ENCODE measurements at places on chromosomes 1 and 21. TPM values are rescaled to one million over a fixed set of nuclear protein-coding genes. Genes with fewer than 3 reads are reported as not detected.

Gene CLCA1
- 0.05 TPM for total RNA-seq

Gene NCF2
- total RNA-seq = 4.5 TPM

Gene ATP1A2
- total RNA-seq = 401 TPM

Gene XKR8
- 4.8 TPM for total RNA-seq

Gene CDCP2
- total RNA-seq = not detected

GRCh38 chr1:230423261-230423660 is 2.9 kb downstream of the PGBD5 start:
- no peak for DNase-seq
- H3K4me3 ChIP-seq = no peak overlapping the region
- H3K36me3 ChIP-seq = no peaks in the 10 kb centered on the region
- H3K27me3 ChIP-seq = peaks cover 74% of the 10 kb centered on the region
- peaks cover 21% of the 10 kb centered on the region for H3K4me1 ChIP-seq

- H3K36me3 ChIP-seq = no peaks in the 10 kb centered on the region
- no peak overlapping the region for H3K27ac ChIP-seq
- no peak for DNase-seq
- H3K4me3 ChIP-seq = no peak overlapping the region
Observed at GRCh38 chr1:101130673-101131072, 105.1 kb upstream of the DPH5 start.

GRCh38 chr1:240663169-240663879 is 51.4 kb upstream of the GREM2 start:
- H3K4me1 ChIP-seq = no peaks in the 10 kb centered on the region
- H3K36me3 ChIP-seq = no peaks in the 10 kb centered on the region
- DNase-seq = no peak
- H3K4me3 ChIP-seq = no peak overlapping the region

DNA sequence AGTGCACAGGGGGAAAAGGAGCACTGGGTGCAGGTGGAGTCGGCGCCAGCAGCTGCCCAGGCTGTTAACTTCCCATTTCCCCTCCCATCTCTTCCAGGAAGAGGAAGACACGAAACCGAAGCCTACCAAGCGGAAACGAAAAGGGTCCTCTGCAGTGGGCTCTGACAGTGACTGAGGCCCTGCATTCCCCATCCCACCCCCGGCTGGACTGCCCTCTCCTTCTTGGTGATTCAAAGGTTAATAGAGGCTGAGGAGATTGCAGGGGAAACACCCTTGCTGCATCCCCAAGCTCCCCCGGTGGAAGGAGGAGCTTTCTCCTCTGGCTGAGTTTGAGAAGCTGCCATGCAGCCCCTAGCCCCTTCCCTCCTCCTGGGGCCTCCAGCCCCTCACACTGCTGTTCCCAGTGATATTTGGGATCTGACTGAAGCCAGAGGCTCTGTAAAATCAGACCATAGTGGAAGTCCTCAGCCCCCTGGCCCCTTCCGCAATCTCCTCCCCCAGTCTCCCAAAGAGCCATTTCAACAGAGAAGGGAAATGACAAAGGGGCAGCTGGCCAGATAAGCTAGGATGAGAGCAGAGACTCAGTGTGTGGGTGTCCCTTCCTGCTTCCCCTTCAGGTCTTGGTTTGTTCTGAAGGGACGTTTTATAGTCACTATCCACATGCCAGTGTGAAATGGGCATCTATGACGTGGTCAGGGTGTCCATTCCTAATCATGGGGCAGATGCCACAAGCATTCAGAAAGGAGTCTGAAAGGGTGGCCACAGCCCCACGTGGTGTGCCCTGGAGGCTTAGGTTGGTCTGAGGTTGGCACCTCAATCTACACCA is 1.9 kb upstream of the SLC27A3 start:
- H3K4me3 ChIP-seq = peak overlapping the region; percentile 3
- peak overlapping the region; percentile 92 for H3K27ac ChIP-seq
- no peaks in the 10 kb centered on the region for H3K27me3 ChIP-seq
- H3K36me3 ChIP-seq = peaks cover 45% of the 10 kb centered on the region
- H3K4me1 ChIP-seq = peaks cover 97% of the 10 kb centered on the region
- no peak for DNase-seq

DNA sequence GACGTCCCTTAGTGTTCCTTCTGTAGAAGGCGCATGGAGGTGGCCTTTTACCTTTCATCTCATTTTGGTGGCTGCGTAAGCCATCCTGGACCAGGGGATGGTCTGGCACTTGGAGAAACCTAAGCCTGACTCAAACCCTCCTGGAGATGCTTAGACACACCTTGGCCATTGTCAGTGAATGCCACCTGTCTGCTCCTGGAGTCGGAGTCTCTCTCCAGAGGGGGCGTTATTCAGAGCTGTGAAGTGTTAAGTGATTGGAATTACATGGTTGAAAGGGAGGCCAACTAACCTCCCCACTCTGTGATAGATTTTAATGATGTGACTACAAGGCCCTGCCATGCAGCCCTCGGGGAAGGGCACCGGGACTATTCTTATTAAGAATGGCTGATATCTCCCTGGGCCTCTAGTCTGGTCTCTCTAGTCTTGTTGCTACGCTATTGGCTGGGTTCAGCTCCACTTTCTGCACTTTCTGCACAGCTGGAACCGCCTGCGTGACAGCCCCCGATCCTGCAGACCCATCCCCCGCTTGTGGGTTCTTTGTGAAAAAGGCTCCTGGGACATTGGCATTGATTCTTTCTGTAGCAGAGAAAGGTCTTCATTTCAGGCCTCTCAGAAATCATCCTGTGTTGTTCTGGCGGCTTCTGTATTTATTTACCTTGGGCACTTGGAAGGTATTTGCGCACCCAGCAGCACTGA is 4.2 kb downstream of the RASSF5 start:
- H3K27ac ChIP-seq = no peak overlapping the region
- peaks cover 41% of the 10 kb centered on the region for H3K4me1 ChIP-seq
- DNase-seq = no peak

GRCh38 chr1:161940866-161941591 is 82.6 kb downstream of the OLFML2B start:
- no peaks in the 10 kb centered on the region for H3K4me1 ChIP-seq
- H3K4me3 ChIP-seq = no peak overlapping the region
- no peak for DNase-seq
- H3K27me3 ChIP-seq = no peaks in the 10 kb centered on the region

DNA sequence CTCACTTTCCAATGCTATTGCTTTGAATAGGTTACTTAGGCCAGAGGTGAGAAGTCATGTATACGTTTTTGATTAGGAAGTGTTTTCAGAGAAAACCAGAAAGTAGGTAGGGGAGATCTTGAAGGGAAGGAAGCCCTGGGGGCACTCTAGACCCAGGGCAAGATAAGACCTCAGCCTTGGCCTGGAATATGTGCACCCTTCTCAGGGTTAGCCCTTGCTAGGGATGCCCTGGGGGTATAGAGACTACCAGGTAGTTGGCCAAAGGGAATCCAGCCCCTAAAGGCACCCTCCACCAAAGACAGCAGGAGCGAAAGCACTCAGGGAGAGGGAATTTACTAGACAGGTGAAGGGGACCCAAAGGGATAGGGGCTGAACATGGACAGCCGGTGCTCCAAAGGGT is 7.0 kb downstream of the TIAM1 start:
- no peak for DNase-seq
- peaks cover 3% of the 10 kb centered on the region for H3K4me1 ChIP-seq

DNA sequence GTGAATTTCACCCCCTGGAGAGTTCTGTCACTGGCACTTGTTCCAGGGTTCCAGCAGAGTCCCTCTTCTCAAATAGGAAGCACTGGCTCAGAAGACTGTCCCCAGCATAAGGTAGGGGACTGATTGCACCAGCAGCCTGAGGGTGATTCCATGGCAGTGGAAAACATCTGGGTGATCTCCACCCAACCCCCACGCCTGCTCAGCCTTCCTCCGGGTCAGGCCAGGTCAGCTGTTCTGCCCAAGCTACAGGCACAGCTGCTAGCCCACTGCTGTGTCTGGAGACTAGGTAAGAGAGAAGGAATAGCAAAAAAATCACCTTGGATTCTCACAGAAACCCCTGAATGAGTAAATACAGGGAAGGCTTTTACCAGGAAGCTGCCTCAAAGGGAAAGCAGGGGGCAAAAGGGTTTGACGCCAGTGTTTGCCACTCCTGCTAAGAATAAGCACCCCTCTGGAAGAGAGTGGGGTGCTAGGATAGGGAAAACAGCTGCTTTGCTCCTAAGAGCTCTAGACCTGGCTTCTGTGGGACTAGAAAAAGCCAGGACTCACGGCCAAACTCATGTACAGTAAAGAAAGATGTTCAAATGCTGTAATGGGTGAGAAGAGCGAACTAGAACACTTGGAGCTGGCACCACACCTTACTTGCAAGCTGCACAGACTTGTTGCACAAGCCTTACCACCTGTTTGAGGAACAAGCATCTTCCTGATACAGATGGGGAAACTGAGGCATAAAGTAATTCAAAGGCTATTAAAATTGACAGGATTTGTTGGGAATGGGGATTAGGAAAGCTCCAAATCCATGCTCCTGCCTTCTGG is 1.0 kb upstream of the DENND2D start:
- H3K36me3 ChIP-seq = no peaks in the 10 kb centered on the region
- H3K4me1 ChIP-seq = peaks cover 20% of the 10 kb centered on the region
- H3K27me3 ChIP-seq = peaks cover 38% of the 10 kb centered on the region
- H3K27ac ChIP-seq = no peak overlapping the region
- no peak overlapping the region for H3K4me3 ChIP-seq
- no peak for DNase-seq

DNA sequence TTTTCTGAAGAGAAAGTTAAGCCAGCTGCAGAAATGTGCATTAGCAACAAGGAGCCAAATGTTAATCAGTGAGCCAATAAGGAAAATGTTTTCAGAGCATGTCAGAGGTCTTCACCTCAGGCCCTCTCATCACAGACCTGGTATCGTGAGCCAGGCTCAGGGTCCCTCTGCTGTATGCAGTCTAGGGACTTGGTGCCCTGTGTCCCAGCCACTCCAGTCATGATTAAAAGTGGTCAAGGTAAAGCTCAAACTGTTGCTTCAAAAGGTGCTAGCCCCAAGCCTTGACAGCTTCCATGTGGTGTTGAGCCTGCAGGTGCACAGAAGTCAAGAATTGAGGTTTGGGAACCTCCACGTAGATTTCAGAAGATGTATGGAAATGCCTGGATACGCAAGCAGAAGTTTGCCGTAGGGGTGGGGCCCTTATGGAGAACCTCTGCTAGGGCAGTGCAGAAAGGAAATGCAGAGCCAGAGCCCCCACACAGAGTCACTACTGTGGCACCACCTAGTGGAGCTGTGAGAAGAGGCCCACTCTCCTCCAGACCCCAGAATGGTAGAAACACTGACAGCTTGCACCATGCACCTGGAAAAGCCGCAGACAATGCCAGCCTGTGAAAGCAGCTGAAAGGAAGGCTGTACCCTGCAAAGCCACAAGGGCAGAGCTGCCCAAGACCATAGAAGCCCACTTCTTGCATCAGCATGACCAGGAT is 1128.7 kb downstream of the AMY1C start:
- no peaks in the 10 kb centered on the region for H3K4me1 ChIP-seq
- no peak for DNase-seq
- H3K4me3 ChIP-seq = no peak overlapping the region
- H3K27ac ChIP-seq = no peak overlapping the region
- no peaks in the 10 kb centered on the region for H3K36me3 ChIP-seq

DNA sequence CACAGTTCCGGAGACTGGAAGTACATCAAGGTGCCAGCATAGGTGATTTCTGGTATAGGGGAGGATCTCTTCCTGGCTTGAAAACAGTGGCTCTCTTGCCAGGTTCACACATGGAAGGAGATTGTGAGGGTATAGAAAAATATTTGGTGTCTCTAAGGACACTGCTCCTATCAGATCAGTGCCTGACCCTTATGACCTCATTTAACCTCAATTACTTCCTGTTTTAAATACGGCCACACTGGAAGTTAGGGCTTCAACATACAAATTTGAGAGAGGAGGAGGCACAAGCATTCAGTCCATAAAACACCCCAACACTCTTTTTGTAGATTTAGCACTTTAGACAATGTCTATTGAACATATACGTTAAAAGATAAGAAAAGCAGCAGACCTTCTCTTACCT is 37.0 kb downstream of the COL6A1 start:
- no peak for DNase-seq
- H3K4me3 ChIP-seq = no peak overlapping the region
- no peaks in the 10 kb centered on the region for H3K36me3 ChIP-seq
- no peak overlapping the region for H3K27ac ChIP-seq
- no peaks in the 10 kb centered on the region for H3K27me3 ChIP-seq

DNA sequence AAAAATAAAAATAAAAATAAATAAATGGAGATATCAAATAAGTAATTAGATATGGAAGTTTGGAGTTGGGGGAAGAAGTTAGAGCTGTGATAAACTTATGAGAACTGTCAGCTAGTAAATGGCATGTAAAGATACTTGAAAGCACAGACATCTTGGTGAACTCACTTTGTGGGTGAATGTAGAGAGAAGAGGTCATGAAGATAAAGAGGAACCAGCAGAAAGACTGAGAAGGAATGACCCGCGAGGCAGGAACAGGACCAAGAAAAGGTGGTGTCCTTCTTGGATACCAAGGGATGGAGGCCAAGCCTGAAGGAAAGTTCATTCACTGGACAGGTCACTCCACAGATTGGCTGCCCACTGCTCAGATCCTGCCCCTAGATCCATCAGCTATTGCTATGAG is 4.7 kb upstream of the CAPZB start:
- no peak overlapping the region for H3K4me3 ChIP-seq
- no peak overlapping the region for H3K27ac ChIP-seq
- H3K36me3 ChIP-seq = no peaks in the 10 kb centered on the region
- peaks cover 44% of the 10 kb centered on the region for H3K4me1 ChIP-seq
- H3K27me3 ChIP-seq = no peaks in the 10 kb centered on the region
- no peak for DNase-seq

DNA sequence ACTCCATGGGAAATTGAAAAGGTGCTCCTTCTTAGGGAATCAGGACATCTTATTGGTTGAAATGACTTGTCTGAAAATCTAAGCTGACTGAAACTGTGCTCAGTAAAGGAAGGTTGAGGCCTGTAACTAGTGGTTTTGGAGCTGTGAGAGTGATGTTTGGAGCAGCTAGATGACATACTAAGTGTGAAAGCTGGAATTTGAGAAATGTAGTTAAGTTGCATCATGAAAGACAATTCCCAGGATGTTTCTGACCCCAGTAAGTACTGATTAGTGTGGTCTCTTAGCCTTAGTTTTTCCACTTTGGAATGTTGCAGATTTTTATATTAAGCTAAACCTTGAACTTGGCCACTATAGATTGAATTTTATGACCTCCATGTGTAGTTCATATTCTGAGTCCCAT is 154.9 kb downstream of the PAPPA2 start:
- H3K27me3 ChIP-seq = no peaks in the 10 kb centered on the region
- DNase-seq = no peak
- no peaks in the 10 kb centered on the region for H3K4me1 ChIP-seq

- no peaks in the 10 kb centered on the region for H3K27me3 ChIP-seq
- peak; percentile 19 for DNase-seq
- H3K4me1 ChIP-seq = no peaks in the 10 kb centered on the region
Observed at GRCh38 chr21:27561116-27561515, 594.2 kb upstream of the ADAMTS5 start.

- H3K4me1 ChIP-seq = no peaks in the 10 kb centered on the region
- H3K36me3 ChIP-seq = no peaks in the 10 kb centered on the region
- H3K27ac ChIP-seq = no peak overlapping the region
- H3K4me3 ChIP-seq = no peak overlapping the region
Observed at GRCh38 chr1:77400781-77401180, 119.0 kb downstream of the AK5 start.

GRCh38 chr1:248840946-248841345 is 2.9 kb downstream of the ZNF672 start:
- no peak overlapping the region for H3K4me3 ChIP-seq
- no peak for DNase-seq
- peaks cover 17% of the 10 kb centered on the region for H3K36me3 ChIP-seq

- no peak overlapping the region for H3K27ac ChIP-seq
- no peaks in the 10 kb centered on the region for H3K36me3 ChIP-seq
- no peaks in the 10 kb centered on the region for H3K27me3 ChIP-seq
- H3K4me1 ChIP-seq = peaks cover 18% of the 10 kb centered on the region
- no peak overlapping the region for H3K4me3 ChIP-seq
Observed at GRCh38 chr1:68493193-68493592, 3.7 kb downstream of the DEPDC1 start.

Measured in left ventricle myocardium inferior (tissue), 1 donor.